Osteocyte (in vitro differentiated cells): ENCODE measurements at places on chromosomes 6 and 20. TPM values are rescaled to one million over a fixed set of nuclear protein-coding genes. Genes with fewer than 3 reads are reported as not detected.

- H3K4me3 ChIP-seq, result peak within 1 kb of the TSS; percentile 80
- no peaks in the 10 kb centered on the region for H3K27me3 ChIP-seq
- H3K27ac ChIP-seq, result peak within 1 kb of the TSS; percentile 98
Observed at GRCh38 chr6:116511424-116512110, at the start of gene CALHM5. TSS of gene CALHM5 (plus strand) at chr6:116511639. CDS start at chr6:116511697, 58 bp downstream.

DNA sequence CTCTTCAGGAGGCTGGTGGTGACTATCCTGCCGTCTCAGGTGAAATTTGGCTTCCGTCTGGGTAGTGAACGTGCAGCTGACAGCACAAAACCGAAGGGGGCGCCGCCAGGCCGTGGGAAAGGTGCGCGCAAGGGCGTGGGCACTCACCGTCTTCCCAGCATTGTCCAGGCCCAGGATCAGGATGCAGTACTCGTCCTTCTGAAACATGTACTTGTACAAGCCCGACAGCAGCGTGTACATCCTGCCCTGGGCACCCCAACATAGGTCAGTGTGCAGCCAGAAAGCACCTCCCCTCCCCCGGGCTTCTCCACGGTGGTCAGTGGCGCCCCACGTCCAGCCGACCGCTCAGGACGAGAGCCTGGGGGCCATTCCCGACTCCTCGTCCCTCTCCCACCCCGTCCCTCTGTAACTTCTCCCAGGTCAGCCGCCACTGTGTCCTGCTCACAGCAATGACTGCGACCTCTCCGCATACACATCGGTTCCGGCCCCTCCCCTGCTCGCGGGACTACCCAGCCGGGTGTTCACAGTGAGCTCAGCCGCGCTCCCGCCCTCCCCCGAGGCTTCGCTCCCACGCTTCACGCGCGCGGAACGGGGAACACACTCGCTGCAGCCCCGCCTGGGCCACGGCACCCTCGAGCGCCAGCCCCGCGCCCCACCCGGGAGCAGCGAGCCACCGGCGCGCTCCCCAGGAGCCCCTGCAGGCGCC lies 771 bp downstream of the ARFRP1 start:
- peak overlapping the region; percentile 61 for H3K27ac ChIP-seq
- H3K4me3 ChIP-seq, result peak overlapping the region; percentile 81
- H3K4me1 ChIP-seq, result peaks cover 25% of the 10 kb centered on the region
- H3K27me3 ChIP-seq, result no peaks in the 10 kb centered on the region
- H3K36me3 ChIP-seq, result peaks cover 25% of the 10 kb centered on the region
- peak; percentile 84 for DNase-seq

- H3K4me1 ChIP-seq, result no peaks in the 10 kb centered on the region
- no peak overlapping the region for H3K27ac ChIP-seq
- H3K4me3 ChIP-seq, result no peak overlapping the region
- no peaks in the 10 kb centered on the region for H3K36me3 ChIP-seq
- H3K27me3 ChIP-seq, result peaks cover 2% of the 10 kb centered on the region
Observed at GRCh38 chr20:16042731-16043130, 530.5 kb downstream of the KIF16B start.

DNA sequence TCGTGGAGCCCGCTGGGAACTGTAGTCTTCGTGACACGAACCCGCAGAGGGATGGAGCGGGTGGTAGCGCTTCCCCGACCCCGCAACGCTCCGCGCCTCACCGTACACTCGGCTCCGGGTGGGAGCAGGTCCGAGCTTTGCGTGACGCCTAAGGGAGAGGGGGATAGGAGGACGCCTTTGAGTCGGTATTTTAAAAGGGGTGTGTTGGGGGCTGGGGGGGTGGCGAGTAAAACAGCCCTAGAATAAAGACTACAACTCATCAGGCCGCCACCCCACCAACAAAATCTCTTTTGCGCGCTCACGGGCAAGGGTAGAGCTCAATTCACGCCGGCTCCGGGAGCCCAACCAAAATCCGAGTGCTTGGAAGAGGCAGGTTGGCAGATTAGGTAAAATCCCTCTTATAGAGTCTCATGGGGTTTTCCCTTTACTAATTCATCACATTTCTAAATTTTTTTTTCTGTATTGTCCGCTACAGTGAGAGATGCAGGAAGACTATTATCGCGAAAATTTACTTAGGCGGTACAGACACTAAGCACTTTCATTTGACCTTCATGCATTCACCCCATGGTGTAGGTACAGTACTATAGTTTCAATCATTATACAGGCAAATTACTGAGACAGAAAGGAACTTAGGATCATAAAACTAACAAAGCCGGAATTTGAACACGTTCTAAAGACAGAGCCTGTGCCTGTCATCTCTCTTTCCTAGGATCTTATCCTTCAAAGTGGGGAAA lies 706 bp upstream of the SNX14 start:
- DNase-seq, result no peak
- H3K4me3 ChIP-seq, result peak overlapping the region; percentile 94
- H3K27ac ChIP-seq, result peak overlapping the region; percentile 99
- H3K36me3 ChIP-seq, result peaks cover 5% of the 10 kb centered on the region

- peak; percentile 92 for DNase-seq
- H3K4me1 ChIP-seq, result peaks cover 60% of the 10 kb centered on the region
- no peaks in the 10 kb centered on the region for H3K27me3 ChIP-seq
- peak overlapping the region; percentile 76 for H3K27ac ChIP-seq
- peak overlapping the region; percentile 65 for H3K4me3 ChIP-seq
Observed at GRCh38 chr6:107657755-107658461, 166.2 kb downstream of the SCML4 start.

GRCh38 chr6:39901116-39901655 lies 33.1 kb downstream of the MOCS1 start:
- H3K27me3 ChIP-seq, result no peaks in the 10 kb centered on the region
- H3K36me3 ChIP-seq, result peaks cover 72% of the 10 kb centered on the region
- H3K4me3 ChIP-seq, result no peak overlapping the region
- no peaks in the 10 kb centered on the region for H3K4me1 ChIP-seq
- DNase-seq, result no peak
- peak overlapping the region; percentile 15 for H3K27ac ChIP-seq

GRCh38 chr6:21582651-21583050 lies 10.9 kb upstream of the SOX4 start:
- peaks cover 10% of the 10 kb centered on the region for H3K4me1 ChIP-seq
- no peaks in the 10 kb centered on the region for H3K27me3 ChIP-seq
- H3K4me3 ChIP-seq, result no peak overlapping the region
- no peak for DNase-seq
- no peaks in the 10 kb centered on the region for H3K36me3 ChIP-seq

GRCh38 chr6:131717836-131718542 lies 7.2 kb upstream of the CTAGE9 start:
- peaks cover 6% of the 10 kb centered on the region for H3K27me3 ChIP-seq
- DNase-seq, result no peak
- H3K4me3 ChIP-seq, result no peak overlapping the region
- H3K36me3 ChIP-seq, result no peaks in the 10 kb centered on the region
- H3K27ac ChIP-seq, result no peak overlapping the region

DNA sequence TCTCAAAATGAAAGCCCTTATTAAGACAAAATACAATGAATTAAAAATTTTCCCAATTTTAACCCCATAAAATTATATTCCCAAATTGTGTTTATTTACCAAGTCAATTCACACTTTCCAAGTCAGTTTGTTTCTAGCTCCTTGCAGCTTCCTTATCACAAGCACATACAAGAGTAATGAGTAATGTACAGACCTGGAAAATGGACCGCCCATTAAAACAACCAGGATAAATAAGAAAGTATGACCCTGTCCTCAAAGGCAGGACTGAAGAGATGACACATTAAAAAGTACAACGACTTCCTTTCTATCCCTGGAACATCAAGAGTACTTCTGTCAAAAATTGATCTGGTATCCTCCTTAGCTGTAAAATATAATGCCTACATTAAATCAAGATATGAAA lies 47.1 kb upstream of the TMX4 start:
- peaks cover 34% of the 10 kb centered on the region for H3K27me3 ChIP-seq
- H3K27ac ChIP-seq, result no peak overlapping the region
- H3K4me1 ChIP-seq, result peaks cover 5% of the 10 kb centered on the region
- DNase-seq, result no peak

DNA sequence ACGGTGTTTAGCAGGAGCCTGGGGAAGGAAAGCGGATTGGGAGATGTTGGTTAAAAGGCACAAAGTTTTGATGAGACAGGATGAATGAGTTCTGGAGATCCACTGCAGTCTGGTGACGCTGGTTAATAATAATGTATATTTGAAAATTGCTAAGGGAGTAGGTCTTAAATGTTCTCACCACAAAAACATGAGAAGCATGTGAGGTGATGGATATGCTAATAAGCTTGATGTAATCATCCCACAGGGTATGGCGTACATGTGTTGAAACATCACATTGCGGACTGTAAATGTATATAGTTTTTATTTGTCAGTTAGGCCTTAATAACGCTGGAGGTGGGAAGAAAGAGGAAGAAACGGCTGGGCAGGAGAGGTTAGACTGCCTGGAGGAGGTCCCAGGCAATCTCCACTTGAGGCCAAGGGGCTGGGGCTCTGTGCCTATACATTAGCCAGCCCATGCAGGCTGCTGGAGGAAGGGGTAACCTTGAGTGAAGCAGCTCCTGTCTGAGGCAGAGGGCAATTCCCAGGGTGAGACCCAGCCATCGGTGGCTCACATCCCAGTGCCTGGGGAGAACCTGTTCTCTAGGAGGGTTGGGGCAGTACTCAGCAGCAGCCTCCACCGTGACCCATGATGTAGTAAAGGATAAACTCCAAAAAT lies 188.2 kb upstream of the QKI start:
- H3K27ac ChIP-seq, result no peak overlapping the region
- H3K4me1 ChIP-seq, result peaks cover 4% of the 10 kb centered on the region
- H3K36me3 ChIP-seq, result no peaks in the 10 kb centered on the region
- DNase-seq, result no peak
- peaks cover 3% of the 10 kb centered on the region for H3K27me3 ChIP-seq
- no peak overlapping the region for H3K4me3 ChIP-seq

- no peaks in the 10 kb centered on the region for H3K36me3 ChIP-seq
- H3K27me3 ChIP-seq, result no peaks in the 10 kb centered on the region
- H3K27ac ChIP-seq, result no peak overlapping the region
- H3K4me1 ChIP-seq, result peaks cover 16% of the 10 kb centered on the region
- DNase-seq, result no peak
Observed at GRCh38 chr20:31577194-31577593, 27.9 kb upstream of the ID1 start.

DNA sequence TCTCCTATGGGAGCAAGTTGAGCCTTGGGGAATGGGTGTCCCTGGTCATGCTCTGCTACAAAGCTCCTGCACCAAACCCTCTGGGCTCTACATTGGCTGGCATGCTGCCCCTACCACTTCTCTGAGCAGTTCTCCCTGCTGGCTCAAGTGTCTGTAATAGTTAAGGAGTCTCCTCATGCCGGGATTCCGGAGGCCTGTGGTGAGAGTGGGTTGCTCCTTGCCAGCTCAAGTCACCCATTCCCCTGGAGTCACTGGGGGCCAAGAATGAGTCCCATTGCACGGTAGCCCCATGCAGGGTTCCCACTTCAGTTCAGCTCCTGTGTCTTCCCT lies 173.9 kb downstream of the PRDM13 start:
- no peak overlapping the region for H3K27ac ChIP-seq
- no peak for DNase-seq
- H3K4me1 ChIP-seq, result no peaks in the 10 kb centered on the region
- no peak overlapping the region for H3K4me3 ChIP-seq
- H3K36me3 ChIP-seq, result no peaks in the 10 kb centered on the region
- H3K27me3 ChIP-seq, result peaks cover 31% of the 10 kb centered on the region

DNA sequence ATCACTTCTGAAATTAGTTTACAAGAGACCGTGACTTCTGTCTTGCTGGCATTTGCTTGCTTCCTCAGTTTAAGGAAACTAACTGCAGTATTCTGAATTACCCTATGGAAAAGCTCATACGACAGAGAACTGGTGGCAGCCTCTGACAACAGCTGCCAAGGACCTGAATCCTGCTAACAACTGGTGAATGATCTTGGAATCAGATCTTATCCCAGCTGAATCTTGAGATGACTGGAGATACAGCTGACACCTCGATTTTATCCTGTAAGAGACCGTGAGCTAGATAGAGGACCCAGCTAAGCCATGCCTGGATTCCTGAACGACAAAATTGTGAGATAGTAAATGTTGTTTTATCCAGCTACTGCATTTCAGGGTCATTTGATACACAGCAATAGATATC lies 202.3 kb downstream of the OGFRL1 start:
- no peak overlapping the region for H3K4me3 ChIP-seq
- no peak overlapping the region for H3K27ac ChIP-seq
- DNase-seq, result no peak
- peaks cover 29% of the 10 kb centered on the region for H3K4me1 ChIP-seq

GRCh38 chr6:111874025-111874415 lies 768 bp upstream of the FYN start:
- no peaks in the 10 kb centered on the region for H3K36me3 ChIP-seq
- DNase-seq, result no peak
- H3K27ac ChIP-seq, result peak overlapping the region; percentile 91
- H3K27me3 ChIP-seq, result no peaks in the 10 kb centered on the region

- DNase-seq, result no peak
- H3K36me3 ChIP-seq, result peaks cover 3% of the 10 kb centered on the region
- H3K27me3 ChIP-seq, result no peaks in the 10 kb centered on the region
- peak overlapping the region; percentile 62 for H3K4me3 ChIP-seq
Observed at GRCh38 chr6:41636833-41637193, 1.5 kb upstream of the MDFI start.

The TNF gene
- total RNA-seq, result not detected in 2 replicates

The OR12D3 gene
- not detected in 2 replicates for total RNA-seq

The METTL24 gene
- not detected in 2 replicates for total RNA-seq

The PRSS35 gene
- total RNA-seq, result 24.5 and 26.5 TPM in 2 replicates

The EEF1A2 gene
- total RNA-seq, result 0.56 and 0.68 TPM in 2 replicates

The SYCP2 gene
- total RNA-seq, result 1.7 and 2.1 TPM in 2 replicates
